Large intestine (tissue), 12 donors: ENCODE measurements at places on chromosomes 7 and 10.
A peak's percentile ranks its signal among the peaks of the same experiment; 100 is the strongest.

- no peak for DNase-seq
Measured at GRCh38 chr7:90669492-90669891, 73.4 kb downstream of the CDK14 start.

GRCh38 chr7:33733870-33734650 is 171.3 kb upstream of the BMPER start:
- DNase-seq = peak; percentile 79

GRCh38 chr7:108310351-108310750 is 145.9 kb downstream of the NRCAM start:
- DNase-seq = no peak

- no peak for DNase-seq
Measured at GRCh38 chr7:23114896-23115295, 9.3 kb downstream of the KLHL7 start.

DNA sequence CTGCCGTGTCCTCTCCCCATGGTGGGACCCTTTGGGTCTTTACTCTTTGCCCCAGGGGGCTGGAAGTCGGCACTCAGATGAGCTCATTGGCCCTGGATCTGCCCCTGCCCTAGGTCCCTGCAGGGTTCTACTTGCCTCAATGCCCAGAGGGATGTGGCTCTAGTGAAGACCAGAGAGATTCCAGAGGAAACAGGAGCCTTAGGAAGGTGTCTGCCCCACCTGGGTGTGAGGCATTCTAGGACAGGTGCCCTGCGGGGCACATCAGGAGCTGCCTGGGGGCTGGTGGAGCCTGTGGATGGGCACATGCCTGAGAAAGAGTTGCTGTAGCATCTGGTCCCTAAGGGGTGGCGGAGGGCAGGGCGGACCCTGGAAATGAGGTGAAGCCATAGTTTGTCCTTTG is 128.6 kb downstream of the ADCY1 start:
- no peak for DNase-seq

DNA sequence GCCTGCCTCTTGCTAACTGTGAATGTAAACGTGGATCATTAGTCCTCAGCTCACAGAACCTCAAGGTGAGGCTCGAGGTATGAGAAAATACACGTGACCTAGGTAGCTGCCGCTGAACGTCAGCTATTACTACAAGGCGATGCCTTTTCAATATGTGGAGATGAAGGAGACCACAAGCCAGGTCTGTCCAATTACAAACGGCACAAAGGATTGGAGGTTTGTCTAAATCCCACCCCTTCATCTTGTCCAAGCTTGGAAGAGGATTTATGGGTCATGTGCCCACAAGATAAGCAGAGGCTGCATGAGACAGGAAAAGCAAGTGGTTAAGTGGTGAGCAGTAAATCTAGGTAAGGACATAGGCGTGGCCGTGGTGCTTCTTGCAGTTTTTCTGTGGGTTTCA is 3.4 kb downstream of the H2BK1 start:
- DNase-seq = peak; percentile 9

GRCh38 chr10:71279590-71280170 is 39.4 kb upstream of the SLC29A3 start:
- no peak for DNase-seq

GRCh38 chr10:74024600-74024999 is 26.7 kb downstream of the VCL start:
- DNase-seq = no peak

GRCh38 chr7:38374507-38374906 is 101.1 kb upstream of the TARP start:
- DNase-seq = no peak

GRCh38 chr7:55733241-55734140 is 129.1 kb downstream of the SEPTIN14 start:
- no peak for DNase-seq

DNA sequence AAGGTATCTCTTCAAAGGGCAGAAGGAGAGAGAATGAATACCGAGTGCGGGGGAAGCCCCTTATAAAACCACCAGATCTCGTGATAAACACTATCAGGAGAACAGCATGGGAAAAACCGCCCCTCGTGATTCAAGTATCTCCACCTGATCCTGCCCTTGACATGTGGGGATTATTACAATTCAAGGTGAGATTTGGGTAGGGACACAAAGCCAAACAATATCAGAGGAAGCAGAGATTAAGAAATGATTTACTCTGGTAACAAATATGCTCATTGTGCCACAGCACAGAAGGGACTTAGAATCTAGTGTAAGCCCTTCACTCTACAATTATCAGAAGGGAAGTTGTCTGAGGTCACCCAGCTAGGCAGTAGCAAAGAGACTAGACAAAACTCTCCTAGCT is 40.1 kb upstream of the ZNRF2 start:
- DNase-seq = no peak

DNA sequence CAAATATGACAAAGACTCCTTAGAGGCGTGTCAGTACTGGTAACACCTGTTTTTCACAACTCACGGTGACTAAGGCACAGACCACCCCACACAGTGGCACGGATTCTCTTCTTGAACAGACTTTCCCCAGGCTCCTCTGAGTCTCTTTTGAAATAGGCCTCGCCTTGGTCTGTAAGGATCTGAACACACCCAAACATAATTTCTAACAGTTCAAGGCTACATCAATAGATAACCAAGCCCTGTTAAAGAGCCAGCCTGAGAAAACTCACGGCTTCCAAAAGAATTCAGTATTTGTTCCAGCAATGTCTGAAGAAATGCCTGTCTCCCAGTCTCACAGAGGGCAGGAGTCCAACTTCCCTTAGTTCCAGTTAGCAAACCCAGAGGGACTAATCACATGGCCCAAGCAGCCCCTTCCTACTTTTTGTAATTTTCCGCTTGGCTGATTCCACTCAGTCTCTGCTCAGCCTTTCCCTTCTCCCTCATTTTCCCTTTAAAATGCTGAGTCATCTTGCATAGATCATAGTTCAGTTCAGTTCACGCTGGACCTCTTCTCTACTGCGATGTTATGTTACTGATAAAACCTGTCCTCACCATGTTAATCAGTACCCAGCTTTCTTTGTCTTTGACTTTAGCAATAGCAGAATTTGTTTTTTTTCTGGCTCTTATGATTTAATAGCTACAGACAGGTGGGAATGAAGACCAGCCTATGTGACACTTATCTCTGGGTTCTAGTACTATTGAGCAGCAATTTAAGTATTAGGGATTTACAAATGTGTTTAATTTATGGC is 22.6 kb upstream of the AKR1C3 start:
- peak; percentile 91 for DNase-seq

- no peak for DNase-seq
Measured at GRCh38 chr10:118692872-118693271, 61.9 kb downstream of the CACUL1 start.

DNA sequence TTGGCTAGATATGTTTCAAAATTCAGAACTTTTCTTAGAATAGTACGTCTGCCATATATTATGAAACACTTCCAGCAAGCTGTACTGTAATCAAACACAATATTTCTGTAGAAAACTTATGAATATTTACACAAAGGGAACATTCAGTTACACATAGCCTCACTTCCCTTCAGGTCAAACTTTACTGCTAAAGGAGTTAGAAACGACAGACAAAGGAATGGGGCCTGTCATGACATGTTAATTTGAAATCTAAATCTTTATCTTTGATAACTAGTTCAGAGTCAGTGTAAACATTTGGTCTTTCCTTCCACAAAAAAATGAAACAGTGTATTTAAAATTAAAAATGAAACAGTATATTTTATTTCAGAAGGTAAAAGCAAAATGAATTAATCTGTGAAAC is 1.0 kb upstream of the CROT start:
- no peak for DNase-seq

- DNase-seq = no peak
Measured at GRCh38 chr7:106979551-106980357, 64.8 kb upstream of the PRKAR2B start.

GRCh38 chr10:114289096-114289436 is 50.0 kb downstream of the VWA2 start:
- no peak for DNase-seq

DNA sequence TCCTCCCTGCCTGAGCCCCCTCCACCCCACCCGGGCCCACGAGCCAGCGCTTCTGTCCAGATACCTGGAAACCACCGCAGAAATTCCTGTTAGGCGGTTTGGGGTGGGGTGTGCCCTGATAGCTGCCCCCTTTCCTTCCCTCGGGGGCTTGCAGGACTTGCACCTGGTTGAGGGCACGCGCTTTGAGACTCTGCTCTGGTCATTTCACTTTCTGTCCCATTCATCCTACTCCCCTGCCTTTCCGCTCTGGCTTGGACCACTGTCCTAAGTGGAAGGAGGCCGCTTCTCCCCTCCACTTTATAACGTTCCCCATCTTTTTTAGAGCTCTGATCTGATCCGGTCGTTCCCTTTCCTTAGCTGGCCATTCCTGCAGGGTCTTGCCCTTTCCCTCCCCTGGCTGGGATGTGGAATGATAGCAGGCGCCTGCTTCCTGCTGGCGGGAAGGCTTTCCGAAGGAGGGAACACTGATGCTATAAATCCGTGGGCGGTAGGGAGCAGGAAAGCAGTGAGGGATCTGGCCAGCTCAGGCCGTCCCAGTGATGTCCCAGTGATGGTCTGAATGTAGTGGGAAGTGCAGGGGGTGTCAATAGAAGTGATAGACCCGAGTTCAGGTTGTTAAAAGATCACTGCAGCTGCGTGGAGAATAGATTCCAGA is 852 bp upstream of the PRKAR1B start:
- DNase-seq = no peak

- no peak for DNase-seq
Measured at GRCh38 chr7:130973637-130974036, 239.6 kb upstream of the KLF14 start.

GRCh38 chr10:60735244-60735643 is 43.0 kb upstream of the CDK1 start:
- no peak for DNase-seq

DNA sequence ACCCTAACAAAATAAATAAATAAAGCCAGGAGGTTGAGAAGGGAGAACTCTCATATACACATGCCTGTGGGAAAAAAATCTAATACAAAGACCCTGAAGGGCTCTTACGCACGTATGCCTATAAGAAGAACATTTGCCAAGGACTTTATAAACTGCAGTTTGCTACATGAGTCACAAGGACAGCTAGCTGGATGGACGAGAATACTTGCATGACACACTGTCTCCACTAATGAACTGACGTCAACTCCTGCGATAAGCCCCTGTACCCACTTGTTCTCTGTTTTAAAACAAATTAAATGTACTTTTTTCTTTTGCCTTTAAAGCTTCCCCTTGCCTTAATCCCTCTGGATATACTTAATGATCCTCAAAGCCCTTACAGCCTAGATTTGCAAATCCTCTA is 374.6 kb upstream of the GHITM start:
- DNase-seq = no peak

DNA sequence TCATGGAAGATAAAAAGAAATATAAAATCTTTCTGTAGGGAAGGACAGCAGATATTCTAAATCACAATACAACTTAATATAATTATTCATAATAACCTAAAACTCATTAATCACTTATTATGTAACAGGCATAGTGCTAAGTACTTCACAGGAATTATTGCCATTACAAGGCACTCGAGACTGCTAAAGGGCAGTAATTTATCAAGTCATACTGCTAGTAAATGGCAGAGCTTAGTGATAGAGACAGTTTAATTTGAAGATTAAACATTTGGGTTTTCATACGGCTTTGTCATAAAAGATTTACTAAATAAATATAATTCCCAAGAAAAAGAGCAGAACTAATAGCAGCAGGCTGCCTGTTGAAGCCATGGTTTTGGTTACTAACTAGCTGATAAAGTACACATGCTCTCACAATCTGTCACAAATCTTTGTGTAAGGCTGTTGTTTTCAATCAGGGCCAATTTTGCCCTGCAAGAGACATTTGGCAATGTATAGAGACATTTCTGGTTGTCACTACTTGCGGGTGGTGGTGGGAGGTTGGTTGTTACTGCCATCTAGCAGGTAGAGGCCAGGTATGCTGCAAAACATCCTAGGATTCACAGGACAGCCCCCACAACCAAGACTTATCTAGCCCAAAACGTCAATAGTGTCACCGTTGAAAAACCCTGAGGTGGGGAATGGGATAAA is 233.3 kb upstream of the CACNA2D1 start:
- no peak for DNase-seq

GRCh38 chr7:31020652-31021051 is 31.5 kb upstream of the ADCYAP1R1 start:
- DNase-seq = no peak

DNA sequence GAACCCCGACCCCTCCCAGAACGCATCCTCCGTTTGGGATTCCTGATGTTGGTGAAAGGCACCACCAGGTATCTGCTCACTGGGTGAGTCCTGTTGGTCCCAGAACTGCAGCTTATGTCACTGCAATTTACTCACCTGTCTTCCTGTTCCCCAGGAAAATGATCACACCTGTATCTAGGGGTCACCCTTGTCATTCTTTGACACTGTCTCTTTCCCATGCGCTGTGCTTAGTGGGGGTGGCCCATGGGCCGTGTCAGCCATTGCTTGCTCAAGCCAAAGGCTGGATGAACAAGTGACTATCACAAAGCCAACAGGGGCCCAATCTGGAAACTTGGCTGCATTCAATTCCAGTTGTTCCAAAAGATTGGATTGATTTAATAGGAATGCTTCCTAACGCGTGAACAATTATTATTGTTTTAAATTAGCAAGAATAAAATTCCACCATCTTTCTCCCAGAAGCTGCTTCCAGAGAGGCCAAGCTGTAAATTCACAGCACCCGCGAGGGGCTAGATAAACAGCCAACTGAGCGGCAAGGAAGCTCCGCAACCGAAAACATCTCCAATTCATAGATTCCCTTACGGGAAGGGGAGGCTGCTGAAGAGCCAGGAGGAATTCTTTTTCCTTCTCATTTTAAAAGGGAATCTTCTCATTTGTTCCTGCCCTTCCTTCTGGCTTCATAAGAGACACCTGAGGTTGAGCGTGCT is 134.8 kb upstream of the ZMIZ1 start:
- no peak for DNase-seq

DNA sequence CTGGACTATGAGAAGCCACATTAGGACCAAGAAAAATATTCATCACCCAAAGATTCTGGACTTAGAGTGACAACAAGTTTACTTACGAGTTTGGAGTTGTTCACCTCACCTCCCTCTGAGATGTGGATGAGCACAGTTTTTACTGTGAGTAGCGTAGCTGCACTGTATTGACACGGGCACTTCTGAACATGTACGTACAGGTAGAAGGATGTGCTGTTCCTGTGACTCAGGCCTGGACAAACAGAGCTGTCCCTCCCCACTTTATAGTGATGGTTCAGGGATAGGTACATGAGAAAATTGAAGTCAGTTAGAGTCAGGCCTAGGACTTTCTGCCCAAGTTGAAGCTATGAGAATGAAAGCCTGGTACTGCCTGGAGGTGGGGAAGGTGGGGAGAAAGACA is 80.9 kb upstream of the DYNC1I1 start:
- DNase-seq = no peak

DNA sequence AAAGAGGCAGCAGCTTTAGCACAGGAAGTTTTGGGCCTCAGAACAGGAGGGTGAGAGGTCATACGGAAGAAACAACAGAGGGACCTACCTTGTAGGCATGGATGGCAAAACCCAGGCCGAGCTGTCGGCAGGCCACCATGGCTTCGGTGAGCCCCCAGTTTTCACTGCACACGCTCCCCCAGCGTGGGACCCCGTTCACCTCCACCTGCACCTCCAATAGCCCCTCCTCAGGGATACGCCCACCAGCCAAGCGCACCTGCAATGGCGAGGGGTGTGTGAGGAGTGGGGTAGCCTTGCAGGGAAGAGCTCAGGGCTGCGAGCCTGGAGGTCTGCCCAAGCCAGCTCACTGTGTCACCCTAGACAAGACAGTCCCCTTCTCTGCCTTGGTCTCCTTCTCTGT is 11.3 kb downstream of the LOXL4 start:
- DNase-seq = no peak

GRCh38 chr10:314871-315270 is 179.6 kb downstream of the ZMYND11 start:
- DNase-seq = no peak
